DND-41 (cell line): ENCODE measurements at places on chromosomes 2 and 18.

GRCh38 chr18:50428531-50429206 lies 53.8 kb downstream of the SKA1 start:
- DNase-seq: no peak

DNA sequence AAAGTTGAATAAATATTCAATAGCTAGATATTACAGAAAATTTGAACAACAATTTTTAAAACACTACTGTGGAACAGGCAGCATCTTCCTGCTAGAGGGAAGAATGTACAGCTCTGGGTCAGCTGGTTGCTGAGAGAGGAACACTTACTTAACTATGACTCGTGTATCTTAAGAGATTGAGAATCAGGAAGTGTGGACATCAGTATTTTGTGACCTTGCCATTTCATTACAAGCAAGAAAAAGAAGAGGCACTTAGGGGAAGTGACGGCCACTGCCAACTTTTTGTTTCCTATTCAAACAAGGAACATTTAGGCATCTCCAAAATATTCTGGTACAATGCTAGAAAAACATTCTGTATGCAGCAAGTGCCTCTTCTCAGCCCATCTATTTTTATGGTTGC lies 45.9 kb downstream of the ITPRID2 start:
- no peak for DNase-seq

DNA sequence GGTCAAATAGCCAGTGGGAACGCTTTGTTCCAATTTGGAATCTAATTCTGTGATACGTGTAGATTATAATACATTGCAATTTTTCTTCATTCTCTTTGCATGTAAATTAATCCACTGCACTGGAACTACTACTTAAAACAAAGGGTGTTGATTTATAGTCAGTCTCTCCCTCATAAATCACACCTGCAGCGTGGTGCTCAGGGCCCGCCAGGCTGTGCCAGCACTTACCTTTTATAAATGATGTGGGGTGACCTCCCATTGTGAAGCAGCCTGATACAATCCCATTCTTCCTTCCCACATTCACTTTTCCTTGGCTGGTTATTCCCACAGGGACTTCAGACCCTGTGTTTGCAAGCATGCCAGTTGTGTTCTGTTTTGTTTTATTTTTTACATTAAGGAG lies 302.3 kb upstream of the ID2 start:
- no peak for DNase-seq

- no peak for DNase-seq
Measured at GRCh38 chr18:66999003-66999402, 395.1 kb upstream of the CDH19 start.

DNA sequence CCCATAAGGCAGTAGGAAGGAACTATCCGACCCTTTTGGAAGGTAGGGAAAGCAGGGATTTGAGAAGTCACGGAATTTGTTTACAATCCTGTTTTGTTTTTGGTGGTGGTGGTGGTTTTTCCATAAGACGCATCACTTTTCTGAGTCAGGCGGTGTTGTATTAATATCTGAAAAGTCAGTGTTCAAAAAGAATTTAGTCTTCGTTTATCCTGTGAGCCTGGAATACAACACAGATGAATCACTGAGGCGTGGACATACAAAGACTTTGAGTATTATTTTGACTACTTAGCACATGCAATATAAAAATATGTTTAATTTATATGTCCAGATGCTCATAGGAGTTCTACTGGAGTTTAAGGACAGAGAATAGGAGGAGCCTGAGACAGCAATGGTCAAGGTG lies 785 bp downstream of the ZNF892 start:
- no peak for DNase-seq

GRCh38 chr2:27807476-27807875 lies 36.0 kb downstream of the MRPL33 start:
- no peak for DNase-seq

- DNase-seq: no peak
Measured at GRCh38 chr2:198042189-198042588, 237.8 kb downstream of the PLCL1 start.

DNA sequence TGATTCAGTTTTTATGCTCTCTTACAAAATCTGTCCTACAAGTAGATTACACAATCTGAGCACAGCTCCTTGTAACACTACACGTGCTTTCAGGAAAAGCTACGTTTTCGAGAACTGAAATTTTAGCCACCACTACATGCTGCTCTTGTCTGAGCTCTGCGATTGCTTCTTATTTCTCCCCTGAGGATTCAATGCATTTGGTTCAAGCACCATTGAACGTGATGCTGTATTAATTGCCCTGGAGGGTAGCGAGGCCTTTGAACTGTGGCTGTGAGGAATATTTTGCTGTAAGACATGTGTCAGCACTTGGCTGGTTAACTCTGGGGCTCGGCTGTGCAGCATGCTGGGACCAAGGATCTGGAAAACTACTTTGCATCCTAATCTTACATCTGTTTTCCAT lies 405.8 kb downstream of the EPHA4 start:
- no peak for DNase-seq

DNA sequence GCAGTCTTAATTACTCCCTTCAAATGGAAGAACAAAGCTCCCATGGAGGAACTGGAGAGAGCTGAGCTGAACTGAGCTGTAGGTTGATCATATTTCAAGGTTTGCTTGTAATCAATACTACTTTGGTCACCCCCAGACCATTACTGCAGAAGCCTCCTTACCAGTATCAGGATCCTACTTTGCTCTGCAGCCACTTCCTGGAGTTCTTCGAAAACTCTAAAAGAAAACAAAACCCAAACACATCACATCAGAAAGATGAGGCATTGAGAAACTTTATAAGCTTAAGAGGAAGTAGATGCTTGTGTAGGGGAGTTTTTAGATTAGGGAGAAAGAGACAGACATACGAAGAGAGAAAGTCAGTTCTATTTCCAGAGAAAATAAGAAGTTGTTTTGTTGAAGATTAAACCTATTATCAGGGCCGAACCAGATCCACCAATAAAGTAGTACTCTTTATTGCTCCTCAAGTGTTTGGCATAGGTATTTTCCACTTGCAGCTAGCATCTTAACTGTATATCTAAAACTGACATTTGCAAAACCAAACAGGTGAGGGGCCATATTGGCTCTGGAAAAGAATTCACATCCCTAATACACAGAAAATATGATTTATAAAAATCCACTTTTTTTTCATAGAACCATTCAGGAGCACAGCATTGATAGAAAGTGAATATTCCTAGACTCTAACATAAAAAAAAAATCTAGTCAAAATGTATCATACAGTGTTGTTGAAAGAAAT lies 166.9 kb upstream of the KLF7 start:
- no peak for DNase-seq

DNA sequence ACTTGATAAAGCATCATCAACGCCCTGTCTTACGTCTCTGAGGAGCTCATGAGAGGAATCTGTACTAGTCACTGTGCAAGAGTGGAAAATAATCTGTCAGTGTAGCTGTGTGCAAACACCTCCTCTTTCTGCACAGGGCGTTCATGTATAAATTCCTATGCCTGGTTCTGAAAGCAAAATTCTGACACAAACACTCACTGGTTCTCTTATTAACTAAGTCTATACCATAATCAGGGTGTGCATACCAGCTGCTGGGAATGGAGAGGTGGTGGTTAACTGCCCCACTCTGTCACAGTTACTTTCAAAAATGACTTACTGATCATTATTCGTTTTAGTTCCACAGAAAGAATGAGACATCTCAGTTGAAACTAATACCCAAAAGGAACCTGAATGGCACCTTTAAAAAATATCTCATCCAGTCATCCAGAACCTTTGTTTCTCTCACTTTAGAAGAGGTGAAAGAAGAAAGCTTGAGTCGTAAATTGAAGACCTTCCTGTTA lies 35.7 kb downstream of the STK39 start:
- no peak for DNase-seq

GRCh38 chr2:240707043-240707756 lies 15.5 kb downstream of the AQP12A start:
- no peak for DNase-seq

- no peak for DNase-seq
Measured at GRCh38 chr2:157839162-157839801, 36.8 kb downstream of the ACVR1 start.

DNA sequence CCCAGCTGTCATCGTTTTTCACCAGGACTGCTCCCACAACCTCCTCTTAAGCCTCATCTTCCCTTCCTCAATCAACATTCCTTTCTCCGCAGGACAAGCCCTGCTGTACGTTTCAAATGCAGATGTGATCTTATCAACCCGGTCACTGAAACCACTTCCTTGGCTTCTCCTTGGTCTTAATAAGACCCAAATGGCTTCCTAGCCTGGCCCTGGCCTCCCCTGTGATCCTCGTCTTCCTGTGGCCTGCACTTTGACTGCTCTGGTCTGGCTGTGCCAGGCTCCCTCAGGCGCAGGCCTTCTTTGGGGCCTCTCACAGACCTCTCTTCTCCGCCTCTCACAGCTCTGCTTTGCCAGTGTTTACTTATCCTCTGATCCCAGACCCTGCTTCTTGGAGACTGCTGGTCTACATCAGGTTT lies 4.7 kb upstream of the ADNP2 start:
- DNase-seq: no peak

DNA sequence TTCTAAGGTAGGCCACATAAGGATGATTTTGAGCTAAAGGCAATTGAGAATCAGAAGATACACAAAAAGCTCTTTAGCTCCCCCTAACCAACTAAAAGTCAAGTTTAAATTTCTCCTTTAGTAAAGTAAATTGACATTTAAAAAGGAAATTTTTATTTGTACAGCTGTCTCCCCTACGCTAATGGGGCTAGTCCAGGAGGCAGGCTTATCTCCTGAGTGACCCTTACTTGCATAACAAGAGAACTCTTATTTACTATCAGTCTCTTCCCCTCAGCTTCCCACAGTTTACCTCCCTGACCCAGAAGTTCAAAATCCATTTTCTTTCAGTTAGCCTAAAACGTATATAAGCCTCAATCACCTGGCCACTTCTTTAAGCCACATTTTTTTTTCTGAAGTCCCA lies 1002.8 kb upstream of the NRXN1 start:
- no peak for DNase-seq

- DNase-seq: no peak
Measured at GRCh38 chr18:59898093-59898492, 1.7 kb upstream of the PMAIP1 start.

DNA sequence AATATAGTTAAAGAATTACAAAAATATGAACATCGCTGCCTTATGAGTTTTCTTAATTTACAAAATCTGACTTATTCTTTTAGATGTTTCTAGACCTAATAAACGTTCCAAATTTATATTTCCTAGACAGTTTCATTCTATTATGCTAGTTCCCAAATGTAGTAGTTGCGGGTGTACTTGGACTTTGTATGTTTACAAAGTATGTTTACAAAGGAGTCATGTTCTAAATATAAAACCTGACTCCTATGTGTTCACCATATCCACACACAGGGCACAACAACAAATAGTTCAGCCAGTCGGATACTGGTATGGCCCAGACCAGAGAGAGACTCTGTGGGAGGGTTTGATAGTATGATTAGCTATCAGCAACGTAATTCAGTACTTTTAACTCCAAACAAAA lies 230.7 kb downstream of the KCNH7 start:
- no peak for DNase-seq

DNA sequence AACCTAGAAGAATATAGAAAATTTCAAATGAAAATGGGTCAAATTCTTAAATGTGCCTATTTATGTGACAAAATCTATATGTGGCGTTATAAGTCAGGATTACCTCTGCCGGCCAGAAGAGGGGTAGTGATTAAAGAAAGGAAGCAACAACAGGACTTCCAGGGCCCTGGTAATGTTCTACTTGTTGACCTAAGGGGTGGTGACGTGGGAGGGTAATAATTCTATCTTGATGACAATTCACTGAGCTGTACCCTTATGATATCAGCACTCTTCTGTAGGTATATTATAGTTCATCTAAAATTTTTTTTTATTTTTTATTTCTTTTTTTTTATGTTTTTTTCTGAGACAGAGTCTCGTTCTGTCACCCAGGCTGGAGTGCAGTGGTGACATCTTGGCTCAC lies 87.9 kb downstream of the STRN start:
- DNase-seq: no peak

- DNase-seq: no peak
Measured at GRCh38 chr2:77604953-77605929, 83.1 kb upstream of the LRRTM4 start.
